Anterior cingulate cortex (tissue), 58 donors: ENCODE measurements at places on chromosomes 11 and 22.

DNA sequence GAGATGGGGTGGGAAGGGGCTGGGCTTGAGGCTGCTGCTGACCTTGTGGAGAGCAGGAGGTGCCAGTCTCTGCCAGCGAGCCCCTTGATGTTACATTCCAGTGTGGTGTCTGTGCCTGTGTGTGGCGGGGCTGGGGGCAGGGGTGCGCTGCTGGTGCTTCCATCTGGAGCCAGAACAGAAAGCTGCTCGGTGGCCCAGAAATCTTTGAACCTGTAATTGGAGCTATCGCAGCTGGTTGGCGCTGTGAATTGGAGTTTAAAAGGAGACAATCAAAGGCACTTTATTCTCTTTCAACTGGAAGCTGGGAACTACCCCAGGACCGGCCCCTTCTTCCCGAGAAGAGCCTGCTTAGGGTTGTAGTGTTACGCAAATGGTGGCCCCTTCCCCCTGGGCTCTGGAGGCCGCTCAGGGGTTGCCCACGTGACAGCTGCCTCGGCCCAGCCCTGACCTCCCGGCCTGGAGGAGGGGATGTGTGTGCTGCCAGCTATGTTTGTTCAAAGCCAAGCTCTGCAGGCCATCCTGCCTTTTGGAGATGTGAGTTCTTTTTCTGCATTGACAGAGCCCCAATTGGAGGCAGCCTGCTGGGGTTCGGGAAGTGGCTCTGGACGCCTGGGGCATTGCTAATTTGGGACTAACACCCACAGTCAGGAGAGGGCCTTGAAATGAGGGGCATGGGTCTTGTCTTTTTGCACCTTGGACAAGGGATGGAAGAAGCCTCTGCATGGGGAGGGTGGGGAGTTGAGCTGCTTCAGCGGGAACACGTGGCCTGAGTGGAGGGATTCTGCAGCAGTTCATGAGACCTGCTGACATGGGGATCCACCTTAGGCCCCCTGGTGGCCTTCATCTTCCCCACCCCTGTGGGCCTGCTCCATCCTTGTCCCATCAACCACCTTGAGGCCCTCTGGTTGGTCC lies 14.0 kb upstream of the ARSA start:
- no peak for DNase-seq

DNA sequence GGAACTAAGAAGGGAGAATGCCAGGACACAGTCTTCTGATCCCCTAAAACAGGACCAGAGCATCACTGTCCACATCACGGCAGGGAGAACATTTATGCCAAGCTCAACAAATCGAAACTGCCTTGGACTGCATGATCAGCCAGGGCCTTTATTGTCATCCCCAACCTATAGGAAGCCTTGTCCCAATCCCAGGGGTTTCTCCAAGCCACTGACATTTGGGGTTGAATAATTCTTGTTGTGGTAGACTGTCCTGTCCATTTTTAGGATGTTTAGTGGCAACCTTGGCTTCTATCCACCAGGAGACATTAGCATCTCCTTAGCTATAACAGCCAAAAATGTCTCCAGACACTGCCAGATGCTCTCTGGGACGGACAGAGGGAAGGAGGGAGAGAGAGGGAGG lies 37.1 kb downstream of the RPL27A start:
- DNase-seq: no peak

- DNase-seq: no peak
Measured at GRCh38 chr11:17897495-17897894, 115.4 kb downstream of the SERGEF start.

DNA sequence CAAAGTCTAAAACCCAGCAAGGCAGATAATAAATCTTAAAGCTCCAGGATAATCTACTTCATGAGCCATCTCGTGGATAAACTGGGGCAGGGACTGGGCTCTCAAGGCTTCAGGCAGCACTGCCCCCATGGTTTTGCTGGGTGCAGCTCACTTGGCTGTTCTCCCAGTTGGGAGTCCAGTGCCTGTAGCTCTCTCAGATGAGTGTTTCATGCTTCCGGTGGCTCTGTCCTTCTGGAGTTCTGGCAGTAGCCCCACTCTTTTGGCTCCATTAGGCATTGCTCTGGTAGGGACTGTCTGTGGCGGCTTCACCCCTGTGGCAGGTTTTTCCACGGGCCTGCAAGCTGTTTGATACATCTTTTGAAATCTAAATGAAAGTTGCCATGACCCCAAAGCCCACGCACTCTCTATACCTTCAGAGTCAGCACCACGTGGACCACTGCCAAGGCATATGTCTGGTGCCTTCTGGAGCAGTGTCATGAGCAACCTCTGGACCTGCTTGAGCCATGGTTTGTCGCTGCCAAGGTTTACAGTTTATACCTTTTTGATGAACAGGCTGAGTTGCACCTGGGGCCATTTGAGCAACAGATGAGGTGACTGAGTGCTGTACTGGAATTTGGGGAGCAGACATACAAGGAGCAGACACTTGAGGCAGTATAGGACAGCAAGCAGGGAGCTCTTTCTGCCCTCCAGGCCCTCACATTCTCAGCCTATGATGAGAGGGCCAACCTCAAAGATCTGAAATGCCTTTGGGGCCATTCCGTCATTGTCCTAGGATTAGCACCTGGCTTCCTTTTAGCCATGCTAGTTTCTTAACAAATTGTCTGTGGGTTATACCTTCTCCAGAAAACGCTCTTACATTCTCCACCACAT lies 48.6 kb downstream of the MTNR1B start:
- no peak for DNase-seq

DNA sequence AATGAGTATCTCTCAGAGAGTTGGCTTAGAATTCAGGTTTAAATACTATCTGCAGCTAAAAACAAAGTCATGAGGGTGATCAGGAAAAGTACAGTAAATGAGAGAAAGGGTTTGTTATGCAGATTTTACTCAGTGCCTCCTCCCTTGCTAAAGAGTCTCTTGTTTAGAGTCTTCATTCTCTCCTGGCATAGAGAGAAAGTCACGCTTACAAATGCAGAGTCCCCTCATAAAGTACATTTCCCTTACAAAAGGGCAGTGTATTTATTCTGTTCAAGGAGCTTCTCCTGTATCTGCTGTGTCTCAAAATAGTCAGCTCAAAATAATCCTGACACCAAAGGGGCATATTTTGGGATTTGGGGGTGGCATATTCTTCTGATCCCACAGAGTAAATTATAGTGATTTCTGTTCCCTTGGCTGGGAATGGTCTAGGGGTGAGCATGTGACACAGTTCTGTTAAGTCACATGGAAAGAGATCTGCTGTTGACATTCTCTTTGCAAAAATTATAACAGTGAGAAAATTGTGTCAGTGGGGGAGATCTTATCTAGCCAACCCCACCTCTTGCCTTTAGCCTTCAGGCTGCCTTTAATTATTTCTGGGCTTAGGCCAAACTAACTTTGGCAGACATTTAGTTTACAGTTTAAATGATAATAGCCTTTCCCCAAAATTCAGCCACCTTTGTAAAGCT lies 102.9 kb downstream of the MTNR1B start:
- no peak for DNase-seq

DNA sequence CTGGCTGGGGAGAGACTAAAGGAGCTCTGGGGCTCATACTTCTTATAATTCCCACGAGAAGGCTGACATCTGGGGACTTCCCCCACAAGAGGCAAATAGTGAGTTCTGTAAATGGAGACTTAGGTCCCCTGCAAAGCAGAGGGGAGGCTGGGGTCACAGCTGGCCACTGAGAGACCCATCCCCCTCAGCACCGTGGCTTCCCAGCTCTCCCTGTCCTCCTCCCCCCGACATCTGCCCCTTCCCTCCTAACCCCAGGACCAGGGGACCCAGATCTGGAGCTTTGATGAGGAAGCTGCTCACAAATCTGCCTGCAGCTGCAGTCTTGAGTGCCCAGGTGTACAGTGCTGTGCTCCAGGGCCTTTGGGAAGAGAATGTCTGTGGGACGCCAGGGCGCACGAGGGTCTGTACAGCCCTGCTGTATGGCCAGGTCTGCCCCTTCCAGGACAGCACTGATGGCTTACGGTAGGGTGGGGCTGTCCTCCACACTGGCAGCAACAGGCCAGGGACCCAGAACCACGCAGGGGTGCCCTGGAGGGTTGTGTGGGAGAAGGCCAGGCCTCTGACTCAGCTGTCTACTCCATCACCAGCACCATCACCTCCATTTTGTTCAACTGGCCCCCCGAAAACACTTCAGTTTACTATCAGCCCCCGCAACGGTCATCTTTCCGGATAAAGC lies 1.1 kb downstream of the RGL4 start:
- DNase-seq: no peak
